ENCODE measurements at places on chromosomes 2 and 18. TPM values are rescaled to one million over a fixed set of nuclear protein-coding genes. Genes with fewer than 3 reads are reported as not detected.

Gene MREG
- total RNA-seq, result 3.2 TPM

Gene ERMN
- not detected for total RNA-seq

Gene IGFBP2
- 136 TPM for total RNA-seq

Gene IL1RL1
- total RNA-seq, result 0.77 TPM

Gene CACNB4
- 0.33 TPM for total RNA-seq

Gene MPP4
- 2.0 TPM for total RNA-seq

Gene MYL1
- not detected for total RNA-seq

Gene UGT1A10
- total RNA-seq, result not detected

Gene PLA2R1
- 8.0 TPM for total RNA-seq

Gene TIMM21
- 25.0 TPM for total RNA-seq

Gene FEV
- not detected for total RNA-seq

Gene STON1
- total RNA-seq, result 8.2 TPM

Gene IL36A
- not detected for total RNA-seq

Gene KIF5C
- total RNA-seq, result 0.66 TPM

Gene SPDYA
- 1.6 TPM for total RNA-seq

Gene NDC80
- total RNA-seq, result 17.2 TPM

Gene DSG1
- total RNA-seq, result not detected

Gene SLC8A1
- 53.6 TPM for total RNA-seq

Gene ONECUT2
- under 0.01 TPM for total RNA-seq

Gene CPO
- total RNA-seq, result 0.12 TPM

Gene PSMA8
- total RNA-seq, result not detected

Gene PSMD14
- 193 TPM for total RNA-seq

Gene NAT8
- total RNA-seq, result not detected

Gene ABCG5
- total RNA-seq, result not detected

Gene IKZF2
- 7.5 TPM for total RNA-seq

Gene INO80C
- total RNA-seq, result 6.4 TPM

Gene GYPC
- 82.4 TPM for total RNA-seq

Gene CCBE1
- total RNA-seq, result 21.2 TPM

Gene GLB1L
- 19.1 TPM for total RNA-seq

Gene CAVIN2
- total RNA-seq, result 1.2 TPM

Gene SERPINB4
- not detected for total RNA-seq

Gene KCNIP3
- 4.9 TPM for total RNA-seq

Gene FHOD3
- 19.7 TPM for total RNA-seq

Gene PLEK
- under 0.01 TPM for total RNA-seq

Gene FAP
- total RNA-seq, result 269 TPM

Gene ZNF396
- total RNA-seq, result 0.89 TPM

Gene SCN3A
- total RNA-seq, result 0.12 TPM

Gene RGPD4
- total RNA-seq, result not detected

Gene C1QL2
- total RNA-seq, result not detected

Gene NCL
- 376 TPM for total RNA-seq
